IPS DF 6.9 (cell line): ENCODE measurements at places on chromosomes 4 and X.

DNA sequence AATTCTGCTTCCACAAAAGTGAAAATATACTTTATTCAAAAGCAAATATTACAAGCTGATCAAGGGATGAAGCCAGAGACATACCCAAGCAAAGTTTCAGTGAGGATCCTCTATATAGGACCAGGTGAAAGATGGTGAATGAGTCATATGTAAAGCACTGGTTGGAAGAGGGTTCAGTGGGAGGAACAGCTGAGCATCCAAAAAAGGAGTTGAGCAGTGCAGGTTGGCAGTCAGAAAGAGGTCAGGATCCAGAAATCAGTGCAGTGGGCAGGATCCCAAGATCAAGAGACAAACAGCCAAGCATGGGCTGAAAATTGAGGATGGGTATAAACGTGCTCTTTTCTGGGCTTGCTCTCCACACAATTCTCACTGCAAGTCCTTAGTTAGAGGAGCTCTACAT, 30.3 kb downstream of the OTC start:
- H3K36me3 ChIP-seq, result no peaks in the 10 kb centered on the region
- no peaks in the 10 kb centered on the region for H3K27me3 ChIP-seq
- H3K4me1 ChIP-seq, result no peaks in the 10 kb centered on the region
- no peak overlapping the region for H3K27ac ChIP-seq

GRCh38 chrX:120251471-120252011, 929 bp downstream of the ZBTB33 start:
- H3K27me3 ChIP-seq, result no peaks in the 10 kb centered on the region
- no peak for DNase-seq
- H3K36me3 ChIP-seq, result no peaks in the 10 kb centered on the region; the same call in 1 of the 2 replicates
- peak overlapping the region; percentile 95; the same call in 1 of the 2 replicates for H3K4me3 ChIP-seq
- H3K27ac ChIP-seq, result no peak overlapping the region

GRCh38 chr4:126558596-126558995, 1074.2 kb upstream of the INTU start:
- no peaks in the 10 kb centered on the region for H3K4me1 ChIP-seq
- no peaks in the 10 kb centered on the region for H3K27me3 ChIP-seq
- H3K36me3 ChIP-seq, result no peaks in the 10 kb centered on the region
- no peak overlapping the region for H3K27ac ChIP-seq
- no peak overlapping the region for H3K4me3 ChIP-seq
- DNase-seq, result no peak

- no peak for DNase-seq
- no peak overlapping the region for H3K27ac ChIP-seq
- no peaks in the 10 kb centered on the region for H3K4me1 ChIP-seq
- H3K4me3 ChIP-seq, result no peak overlapping the region
- H3K36me3 ChIP-seq, result no peaks in the 10 kb centered on the region
- H3K27me3 ChIP-seq, result no peaks in the 10 kb centered on the region
Observed at GRCh38 chr4:62359441-62360155, 1159.5 kb downstream of the ADGRL3 start.

DNA sequence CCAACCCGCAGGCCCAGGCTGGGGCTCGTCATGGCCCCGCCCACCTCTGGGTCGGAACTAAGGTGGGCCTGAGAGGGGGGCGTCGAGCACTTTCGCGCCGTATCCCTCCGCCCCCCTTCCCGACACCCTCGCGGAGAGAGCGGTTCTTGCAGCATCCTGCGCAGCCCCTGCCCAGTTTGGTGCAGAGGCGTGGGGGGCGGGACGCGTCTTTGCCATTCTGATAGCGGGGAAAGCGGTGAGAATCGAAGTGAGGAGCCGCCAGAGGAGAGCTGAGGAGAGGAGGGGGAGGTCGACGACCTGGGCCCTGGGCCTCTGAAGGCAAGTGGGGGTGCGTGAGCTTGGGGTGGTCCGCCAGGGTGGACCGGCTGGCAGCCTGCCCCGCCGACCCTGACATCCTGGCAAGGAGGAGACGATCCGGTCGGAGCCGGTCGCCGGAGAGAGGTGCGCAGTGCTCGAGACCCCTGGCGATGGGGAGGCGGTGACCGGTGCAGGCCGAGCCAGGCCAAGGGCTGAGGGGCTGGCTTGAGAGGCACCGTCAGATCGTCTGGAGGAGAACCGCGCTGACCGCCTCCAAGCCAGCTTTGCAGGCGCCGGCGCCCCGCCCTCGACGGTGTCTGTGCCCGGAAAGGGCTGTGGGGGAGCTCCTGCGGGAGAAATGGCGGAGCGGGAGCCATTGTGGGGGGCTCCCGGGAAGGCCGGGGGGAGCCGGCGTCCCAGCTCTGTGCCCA, 25.5 kb downstream of the GPRASP3 start:
- peak overlapping the region; percentile 82 for H3K4me3 ChIP-seq
- no peak for DNase-seq
- no peaks in the 10 kb centered on the region for H3K36me3 ChIP-seq
- H3K27me3 ChIP-seq, result no peaks in the 10 kb centered on the region
- no peak overlapping the region for H3K27ac ChIP-seq
- H3K4me1 ChIP-seq, result no peaks in the 10 kb centered on the region

DNA sequence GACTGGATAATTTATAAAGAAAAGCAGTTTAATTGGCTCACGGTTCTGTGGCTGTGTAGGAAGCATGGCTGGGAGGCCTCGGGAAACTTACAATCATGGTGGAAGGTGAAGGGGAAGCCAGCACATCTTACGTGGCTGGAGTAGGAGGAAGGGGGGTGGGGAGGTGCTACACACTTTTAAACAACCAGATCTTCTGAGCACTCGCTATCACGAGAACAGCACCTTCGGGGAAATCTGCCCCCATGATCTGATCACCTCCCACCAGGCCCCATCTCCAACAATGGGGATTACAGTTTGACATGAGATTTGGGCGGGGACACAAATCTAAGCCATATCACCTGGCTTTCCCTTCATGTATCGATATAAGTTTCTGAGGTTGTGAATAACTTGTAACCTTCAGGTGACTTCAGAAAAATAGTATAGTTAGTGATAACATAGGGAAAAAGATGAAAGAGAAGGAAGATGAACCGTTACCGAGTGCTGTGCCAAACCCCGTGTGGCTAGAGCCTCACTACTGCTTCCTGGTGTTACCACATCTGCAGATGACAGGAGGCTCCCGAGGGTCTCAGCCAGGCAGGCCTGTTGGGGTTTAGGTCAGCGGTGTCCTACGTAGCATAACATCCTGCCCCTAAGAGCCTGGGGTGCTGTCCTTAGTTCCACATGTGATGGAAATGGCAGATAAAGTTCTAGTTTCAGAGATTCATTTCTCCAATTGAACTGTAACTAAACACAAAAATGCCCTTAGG, 103.5 kb downstream of the TNIP2 start:
- no peak overlapping the region for H3K27ac ChIP-seq
- no peak overlapping the region for H3K4me3 ChIP-seq
- no peak for DNase-seq
- H3K36me3 ChIP-seq, result peaks cover 14% of the 10 kb centered on the region
- H3K27me3 ChIP-seq, result no peaks in the 10 kb centered on the region

GRCh38 chr4:57305836-57306235, 195.7 kb upstream of the IGFBP7 start:
- H3K36me3 ChIP-seq, result no peaks in the 10 kb centered on the region
- H3K4me3 ChIP-seq, result no peak overlapping the region
- H3K4me1 ChIP-seq, result no peaks in the 10 kb centered on the region
- H3K27me3 ChIP-seq, result no peaks in the 10 kb centered on the region
- no peak overlapping the region for H3K27ac ChIP-seq

- H3K27ac ChIP-seq, result no peak overlapping the region
- no peaks in the 10 kb centered on the region for H3K4me1 ChIP-seq
- H3K27me3 ChIP-seq, result no peaks in the 10 kb centered on the region
- H3K36me3 ChIP-seq, result no peaks in the 10 kb centered on the region
Observed at GRCh38 chrX:79854469-79854868, 160.1 kb upstream of the TBX22 start.

DNA sequence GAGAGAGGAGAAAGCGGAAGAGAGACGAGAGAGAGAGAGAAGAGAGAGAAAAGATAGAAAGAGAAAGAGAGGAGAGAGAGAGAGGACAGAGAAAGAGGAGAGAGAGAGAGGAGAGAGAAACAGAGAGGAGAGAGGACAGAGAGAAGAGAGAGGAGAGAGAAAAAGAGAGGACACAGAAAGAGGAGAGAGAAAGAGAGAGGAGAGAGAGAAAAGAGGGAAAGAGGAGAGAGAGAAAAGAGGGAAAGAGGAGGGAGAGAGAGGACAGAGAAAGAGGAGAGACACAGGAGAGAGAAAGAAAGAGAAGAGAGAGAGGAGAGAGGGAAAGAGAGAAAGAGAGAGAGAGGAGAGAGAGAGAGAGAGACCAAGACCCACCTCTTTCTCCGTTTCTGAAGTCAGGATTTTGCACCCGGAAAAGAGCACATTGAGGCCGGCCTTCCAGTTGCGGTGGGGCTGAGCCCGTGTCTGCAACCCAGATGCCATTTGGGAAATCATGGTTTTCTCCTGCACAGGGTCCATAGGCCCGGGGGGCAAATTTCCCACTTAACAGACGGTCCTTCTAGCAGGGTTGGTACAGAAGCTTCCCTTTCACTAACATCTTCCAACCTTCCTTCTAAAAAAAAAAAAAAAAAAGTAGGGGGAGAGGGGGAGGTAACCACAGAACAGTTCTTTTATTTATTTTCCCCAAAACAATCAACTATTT, 60.9 kb downstream of the CRLF2 start:
- DNase-seq, result no peak
- no peaks in the 10 kb centered on the region for H3K27me3 ChIP-seq
- H3K4me3 ChIP-seq, result no peak overlapping the region
- H3K27ac ChIP-seq, result no peak overlapping the region

GRCh38 chr4:82758701-82759685, 39.6 kb downstream of the SCD5 start:
- no peaks in the 10 kb centered on the region for H3K4me1 ChIP-seq
- DNase-seq, result no peak
- H3K36me3 ChIP-seq, result no peaks in the 10 kb centered on the region

DNA sequence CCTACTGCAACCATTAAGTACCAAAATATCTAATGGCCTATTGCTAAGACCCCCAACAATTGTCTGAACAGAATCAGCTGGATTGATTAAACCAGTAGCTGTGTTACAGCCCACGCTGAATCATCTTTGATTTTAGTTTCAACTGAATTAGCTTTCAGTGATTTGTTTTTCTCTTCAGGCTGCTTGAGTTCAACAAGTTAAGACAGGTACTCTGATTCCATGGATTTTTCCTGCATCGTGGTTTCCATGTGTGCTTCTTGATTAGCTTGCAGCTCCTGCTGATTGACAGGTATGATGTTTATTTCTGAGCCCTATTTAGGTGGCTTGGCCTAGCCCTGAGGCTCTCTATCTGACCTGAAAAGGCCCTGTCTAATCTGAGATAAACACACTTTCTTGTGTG, 91.3 kb downstream of the GUCY2F start:
- no peak overlapping the region for H3K27ac ChIP-seq
- H3K27me3 ChIP-seq, result no peaks in the 10 kb centered on the region
- H3K4me3 ChIP-seq, result no peak overlapping the region
- H3K36me3 ChIP-seq, result no peaks in the 10 kb centered on the region

DNA sequence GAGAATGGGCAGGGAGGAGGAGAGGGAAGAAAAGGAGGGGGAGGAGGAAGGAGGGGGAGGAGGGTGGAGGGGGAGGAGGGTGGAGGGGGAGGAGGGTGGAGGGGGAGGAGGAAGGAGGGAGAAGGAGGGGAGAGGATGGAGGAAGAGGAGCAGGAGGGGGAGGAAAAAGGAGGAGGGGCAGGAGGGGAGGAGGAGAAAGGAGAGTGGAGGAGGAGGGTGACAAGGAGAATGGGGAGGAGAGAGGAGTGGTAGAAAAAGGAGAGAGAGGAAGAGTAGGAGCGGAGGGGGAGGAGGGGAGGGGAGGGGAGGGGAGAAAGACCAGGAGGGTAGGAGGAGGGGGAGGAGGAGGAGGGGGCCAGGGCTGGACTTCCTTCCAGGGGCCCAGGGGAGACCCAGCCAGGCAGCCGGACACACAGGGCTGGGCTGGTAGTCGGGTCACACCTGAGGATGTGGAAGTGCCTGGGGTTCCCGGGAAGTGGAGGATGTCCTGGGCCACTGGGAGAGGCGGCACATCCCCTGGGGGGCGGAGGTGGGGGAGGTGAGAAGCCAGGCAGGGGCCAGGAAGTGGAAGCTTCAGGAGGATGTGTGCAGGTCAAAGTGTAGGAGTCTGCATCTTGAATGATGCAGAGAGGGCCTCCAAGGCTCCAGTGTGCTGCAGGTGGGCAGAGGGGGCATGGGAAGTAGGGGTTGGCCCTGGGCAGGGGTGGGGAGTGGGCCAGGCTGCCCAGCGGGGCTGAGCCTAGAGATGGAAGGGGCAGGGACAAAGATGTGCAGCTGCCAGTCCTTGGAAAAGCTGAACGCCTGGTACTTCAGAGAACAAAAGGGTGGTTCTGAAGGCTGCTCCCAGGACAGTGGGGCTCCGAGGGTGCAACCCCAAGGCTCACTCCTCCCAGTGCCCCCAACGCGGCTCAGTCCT, 18.8 kb downstream of the IL3RA start:
- H3K27me3 ChIP-seq, result no peaks in the 10 kb centered on the region
- H3K27ac ChIP-seq, result peak overlapping the region; percentile 93
- H3K4me1 ChIP-seq, result peaks cover 6% of the 10 kb centered on the region
- DNase-seq, result no peak
- no peaks in the 10 kb centered on the region for H3K36me3 ChIP-seq

GRCh38 chrX:42149281-42149680, 225.9 kb upstream of the CASK start:
- no peak overlapping the region for H3K27ac ChIP-seq
- H3K27me3 ChIP-seq, result no peaks in the 10 kb centered on the region
- no peak overlapping the region for H3K4me3 ChIP-seq
- no peaks in the 10 kb centered on the region for H3K4me1 ChIP-seq

DNA sequence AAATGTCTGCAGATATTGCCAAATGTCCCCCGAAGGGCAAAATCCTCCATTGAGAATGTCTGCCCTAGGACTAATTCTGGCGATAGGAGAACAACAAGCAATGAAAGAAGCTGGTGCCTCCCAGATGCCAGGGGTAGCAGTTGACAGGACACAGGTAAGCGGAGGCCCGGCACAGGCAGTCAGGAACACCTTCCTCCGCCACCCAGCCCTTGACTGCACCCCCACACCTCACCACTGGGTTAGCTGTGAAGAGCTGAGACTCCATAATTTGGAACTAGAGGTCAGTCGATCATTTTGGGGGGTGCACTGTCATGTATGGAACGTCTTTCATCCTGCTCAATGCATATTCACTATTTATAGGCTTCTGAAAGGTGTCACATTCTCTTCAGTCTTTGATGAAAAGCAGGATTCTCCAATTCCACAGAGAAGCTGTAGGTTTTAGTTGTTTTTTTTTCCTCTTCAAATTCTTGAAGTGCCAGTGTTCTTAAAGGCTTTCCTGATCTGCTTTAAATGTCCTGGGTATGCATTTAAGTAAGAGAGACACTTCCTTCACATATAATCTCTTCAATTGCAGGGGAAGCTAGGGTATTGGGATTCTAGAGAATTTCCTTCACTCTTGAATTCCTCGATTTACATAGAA, 111.6 kb upstream of the ZFP42 start:
- no peak overlapping the region for H3K27ac ChIP-seq
- peaks cover 5% of the 10 kb centered on the region; the same call in 1 of the 2 replicates for H3K4me1 ChIP-seq
- H3K4me3 ChIP-seq, result no peak overlapping the region
- DNase-seq, result no peak
- H3K27me3 ChIP-seq, result no peaks in the 10 kb centered on the region

DNA sequence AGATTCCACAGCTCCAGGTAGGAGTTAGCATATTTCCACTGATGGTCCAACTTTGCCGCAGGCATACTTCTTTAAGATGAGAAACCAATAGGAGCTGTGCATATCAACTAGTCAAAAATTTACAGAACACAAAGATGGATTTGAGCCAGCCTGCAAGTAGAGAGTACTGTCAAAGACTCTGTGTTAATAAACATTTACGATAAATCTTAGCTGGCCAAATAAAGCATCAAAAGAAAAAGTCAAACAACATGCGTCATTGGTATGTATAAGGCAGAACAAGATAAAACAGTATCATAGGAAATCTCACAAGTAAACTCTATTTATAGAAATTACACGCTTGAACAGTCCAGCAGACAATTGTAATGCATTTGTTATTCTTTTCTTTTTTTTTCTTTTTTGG, 907.4 kb upstream of the AGA start:
- H3K36me3 ChIP-seq, result no peaks in the 10 kb centered on the region
- H3K27ac ChIP-seq, result no peak overlapping the region
- no peaks in the 10 kb centered on the region for H3K4me1 ChIP-seq
- H3K27me3 ChIP-seq, result no peaks in the 10 kb centered on the region
- DNase-seq, result no peak
- H3K4me3 ChIP-seq, result no peak overlapping the region
